H7 (cell line): ENCODE measurements at places on chromosomes 6 and 20. TPM values are rescaled to one million over a fixed set of nuclear protein-coding genes. Genes with fewer than 3 reads are reported as not detected.
A peak's percentile ranks its signal among the peaks of the same experiment; 100 is the strongest.

The RAE1 gene
- 48.2 and 53.2 TPM in 2 replicates for total RNA-seq

The TPBG gene
- 45.5 and 48.9 TPM in 2 replicates for total RNA-seq

The HLA-DRB5 gene
- total RNA-seq: 0.21 TPM in 1 of 2 replicates, not detected in the other

The DSN1 gene
- 36.7 and 44.3 TPM in 2 replicates for total RNA-seq

The AK9 gene
- total RNA-seq: 1.2 and 1.5 TPM in 2 replicates

The RAB44 gene
- total RNA-seq: not detected in 2 replicates

GRCh38 chr6:162684961-162685360 is 42.6 kb downstream of the PRKN start:
- no peak for DNase-seq

DNA sequence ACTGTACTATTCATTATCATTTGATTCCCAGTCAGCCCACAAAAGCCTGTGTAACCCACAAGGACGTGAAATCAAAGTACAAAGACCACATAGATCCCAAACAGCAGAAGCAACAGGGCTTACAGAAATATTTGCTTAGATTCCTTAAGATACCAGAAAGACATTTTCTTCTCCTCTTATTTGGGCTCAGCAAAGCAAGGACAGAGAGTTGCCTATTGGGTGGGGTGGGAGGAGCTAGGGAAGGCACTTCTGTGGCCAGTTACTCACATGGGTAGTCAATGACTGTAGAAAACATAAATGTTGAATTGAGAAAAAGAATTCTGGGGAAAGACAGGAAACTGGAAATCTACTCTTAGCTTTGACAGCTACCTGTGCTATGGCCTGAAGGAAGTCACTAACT is 19.8 kb downstream of the PDE7B start:
- no peak for DNase-seq

DNA sequence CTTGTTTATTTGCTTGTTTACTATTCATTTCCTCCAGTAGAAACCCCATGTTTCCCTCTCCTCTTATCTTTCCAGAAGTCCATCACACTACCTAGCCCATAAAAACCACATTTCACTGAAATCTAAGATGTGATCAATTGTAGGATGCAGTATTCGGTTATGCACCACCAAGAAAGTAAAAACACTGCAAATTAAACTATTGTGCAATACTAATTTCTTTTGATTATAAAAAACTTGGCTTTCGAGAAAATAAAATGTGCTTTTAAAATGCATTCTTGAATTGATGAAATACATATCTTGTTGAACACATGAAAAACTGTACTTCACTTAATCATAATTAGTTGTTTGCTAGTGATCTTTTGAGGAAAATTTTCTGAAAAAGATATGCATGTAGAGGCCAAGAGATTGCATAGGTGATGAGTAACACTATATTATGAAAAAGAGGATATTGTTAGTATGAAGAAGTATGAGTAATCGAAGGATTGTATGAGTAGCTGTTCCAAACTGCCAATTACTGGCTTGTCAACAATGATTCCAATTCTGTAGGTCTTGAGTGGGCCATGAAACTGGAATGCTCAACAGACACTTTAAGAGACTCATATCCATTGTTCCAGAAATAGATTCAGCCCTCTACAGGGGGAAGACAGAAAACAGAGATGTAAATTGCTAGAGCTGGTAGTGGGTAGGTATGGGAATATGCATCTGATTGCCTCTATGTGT is 79.7 kb downstream of the RNF217 start:
- DNase-seq: no peak

- DNase-seq: no peak
Observed at GRCh38 chr6:157069585-157069984, 253.7 kb downstream of the TMEM242 start.

DNA sequence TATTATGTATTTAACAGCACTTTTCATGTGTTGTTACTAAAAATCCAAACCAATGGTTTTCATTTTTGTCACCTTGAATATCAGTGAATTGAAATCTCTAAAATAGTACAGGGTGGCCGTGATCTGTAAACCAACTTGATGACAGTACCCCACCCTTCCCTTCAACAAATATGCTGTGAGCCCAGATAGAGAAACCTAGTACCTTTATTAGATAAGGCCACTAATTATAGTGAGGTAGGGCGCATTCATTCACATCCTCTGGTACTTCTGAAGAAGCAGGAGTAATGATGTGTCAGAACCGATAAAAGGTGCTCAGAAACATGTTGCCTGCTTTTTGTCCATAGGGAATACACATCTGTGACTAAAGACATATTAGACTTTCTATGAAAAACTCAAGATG is 409.5 kb downstream of the GJA1 start:
- DNase-seq: no peak

- no peak for DNase-seq
Observed at GRCh38 chr6:50093116-50093937, 43.6 kb upstream of the DEFB112 start.

GRCh38 chr6:56040889-56041301 is 165.5 kb upstream of the BMP5 start:
- DNase-seq: no peak

- DNase-seq: no peak
Observed at GRCh38 chr6:77448546-77448945, 14.7 kb downstream of the HTR1B start.

- DNase-seq: no peak
Observed at GRCh38 chr20:17610566-17611289, 40.9 kb downstream of the DSTN start.

DNA sequence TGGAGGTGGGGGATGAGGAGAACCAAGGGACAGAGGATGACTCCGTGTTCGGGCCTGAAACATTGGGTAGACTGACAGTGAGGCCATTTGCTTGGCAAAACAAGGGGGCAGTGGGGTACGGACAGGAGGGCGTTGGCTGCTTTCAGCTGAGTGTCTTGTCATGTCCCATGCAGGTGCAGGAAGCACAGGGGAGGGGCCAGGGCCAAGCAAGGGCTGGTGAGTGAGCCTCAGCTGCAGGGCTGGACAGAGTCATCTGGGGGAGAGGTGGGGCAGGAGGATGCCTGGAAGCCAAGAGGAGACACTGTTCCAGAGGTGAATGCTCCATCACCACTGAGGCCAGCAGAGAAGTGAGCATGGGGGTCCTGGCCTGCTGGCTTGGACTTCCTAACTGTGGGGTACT is 78.4 kb downstream of the ERMARD start:
- DNase-seq: no peak

DNA sequence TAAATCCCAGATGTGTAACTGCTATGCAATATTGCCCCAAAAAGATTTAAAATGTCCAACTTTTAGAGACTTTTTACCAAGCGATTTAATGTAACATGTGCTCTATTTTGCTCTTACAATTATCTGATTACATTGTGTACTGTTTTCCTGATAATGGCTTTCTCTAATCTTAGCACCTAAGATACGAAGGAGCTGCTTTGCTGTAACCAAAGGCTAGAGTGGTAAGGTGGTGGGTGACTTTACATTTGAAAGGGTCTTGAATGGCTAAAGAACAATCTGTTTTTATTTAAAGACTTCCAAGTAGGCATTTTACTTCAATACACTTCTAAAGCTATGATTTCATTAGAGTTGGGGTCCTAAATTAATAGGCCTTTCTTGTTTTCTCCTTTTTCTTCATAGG is 1201.6 kb upstream of the MAP3K7 start:
- no peak for DNase-seq

GRCh38 chr6:44627091-44627882 is 239.8 kb downstream of the CDC5L start:
- peak; percentile 73 for DNase-seq

DNA sequence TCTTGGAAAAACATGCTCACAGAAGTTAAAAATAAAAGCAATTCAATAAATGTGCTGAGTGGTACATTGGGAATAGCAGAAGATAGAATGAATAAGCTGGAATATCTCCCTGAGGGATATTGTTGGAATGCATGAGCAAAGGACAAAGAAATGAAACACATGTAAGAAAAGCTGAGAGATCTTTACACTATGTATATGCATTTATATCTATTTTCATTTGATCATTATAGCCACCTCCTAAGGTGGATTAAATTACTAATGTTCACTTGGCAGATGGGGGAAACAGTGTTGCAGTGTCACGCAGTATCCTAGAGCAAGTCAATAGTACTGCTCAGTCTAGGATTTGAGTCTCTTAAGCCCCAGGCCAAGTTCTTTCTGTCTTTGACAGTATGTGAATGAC is 542.0 kb upstream of the MARCKS start:
- DNase-seq: no peak

DNA sequence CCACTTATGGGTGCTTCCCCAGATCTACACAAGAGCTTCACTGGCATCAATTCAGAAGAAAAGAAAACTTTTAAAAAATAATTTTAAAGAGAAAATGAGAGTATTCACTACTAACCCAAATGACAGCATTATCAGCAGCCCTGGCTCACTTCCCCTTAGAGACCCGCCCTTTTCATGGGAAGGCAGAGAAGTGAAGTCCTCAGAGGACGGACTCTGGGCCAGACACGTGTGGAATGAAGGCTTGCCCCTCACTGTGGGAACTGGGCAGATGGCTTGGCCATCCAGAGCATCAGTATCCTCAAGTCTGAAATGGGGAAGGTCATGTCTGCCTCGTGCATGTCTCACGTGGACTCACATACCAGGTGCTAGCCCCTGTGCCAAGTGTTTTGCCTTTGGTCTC is 63.5 kb downstream of the JAG1 start:
- DNase-seq: no peak

- no peak for DNase-seq
Observed at GRCh38 chr6:2133716-2134310, 111.6 kb downstream of the GMDS start.
